Pancreas (tissue), 10 donors: ENCODE measurements at places on chromosomes 5 and 9. TPM values are rescaled to one million over a fixed set of nuclear protein-coding genes. Genes with fewer than 3 reads are reported as not detected.

DNA sequence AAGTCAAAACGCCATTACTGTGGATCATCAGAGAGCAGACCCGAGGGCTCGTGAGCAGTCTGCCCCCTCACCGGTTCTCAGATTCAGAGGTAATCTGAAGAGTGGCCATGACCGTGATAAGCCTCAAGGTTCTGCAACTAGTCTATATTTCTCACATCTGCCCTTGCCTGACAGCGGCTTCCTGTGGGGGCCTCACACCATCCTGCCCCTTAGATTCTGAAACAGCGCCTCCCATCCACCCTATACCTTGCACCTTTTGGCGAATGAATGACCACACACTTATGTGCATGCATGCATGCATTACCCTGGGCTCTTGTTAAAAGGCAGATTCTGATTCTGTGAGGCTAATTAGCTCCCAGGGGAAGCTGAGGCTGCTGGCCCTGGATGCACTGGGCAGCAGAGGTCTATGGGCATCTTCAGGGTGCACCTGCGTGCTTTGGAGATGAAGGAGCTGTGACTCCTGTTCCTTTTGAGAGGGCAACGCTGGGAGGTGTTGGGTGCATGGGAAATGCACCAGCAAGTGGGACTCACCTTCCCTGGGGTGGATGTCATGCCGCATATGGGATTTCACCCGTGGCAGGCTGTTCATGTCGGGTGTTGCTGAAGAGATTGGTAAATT is 7.8 kb upstream of the GADD45G start:
- DNase-seq = no peak
- H3K4me3 ChIP-seq = no peak overlapping the region

DNA sequence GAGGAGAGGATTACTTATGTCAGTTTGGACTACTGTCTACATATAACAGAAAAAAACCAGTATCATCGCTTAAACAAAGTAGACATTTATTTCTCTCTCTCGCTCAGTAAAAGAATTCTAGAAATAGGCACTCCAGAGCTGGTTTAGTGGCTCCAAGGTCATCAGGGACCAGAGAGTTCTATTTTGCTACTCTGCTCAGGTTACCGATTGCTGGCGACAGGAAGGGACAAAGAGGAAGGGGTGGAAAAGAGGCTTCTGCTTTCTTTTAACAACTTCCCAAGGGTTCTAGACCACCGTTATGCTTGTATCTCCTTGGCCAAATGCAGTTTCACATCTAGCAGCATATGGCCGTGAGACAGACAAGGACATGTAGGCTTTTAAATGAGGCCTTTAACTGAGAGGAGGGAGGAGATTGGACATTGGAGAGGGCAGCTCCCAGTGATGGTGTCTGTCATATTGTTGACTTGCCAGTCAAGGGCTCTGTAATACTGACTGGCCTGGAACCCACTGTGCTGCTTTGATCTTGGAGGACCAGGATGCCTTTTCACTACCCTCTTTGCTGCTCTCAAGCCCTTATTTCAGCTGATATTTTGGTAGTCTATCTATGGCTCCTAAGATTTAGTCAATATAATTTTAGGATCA is 15.6 kb upstream of the DCP2 start:
- no peak overlapping the region for H3K27ac ChIP-seq
- no peak overlapping the region for H3K4me3 ChIP-seq
- no peak for DNase-seq
- H3K36me3 ChIP-seq = no peaks in the 10 kb centered on the region
- H3K27me3 ChIP-seq = no peaks in the 10 kb centered on the region
- H3K4me1 ChIP-seq = peaks cover 6% of the 10 kb centered on the region

DNA sequence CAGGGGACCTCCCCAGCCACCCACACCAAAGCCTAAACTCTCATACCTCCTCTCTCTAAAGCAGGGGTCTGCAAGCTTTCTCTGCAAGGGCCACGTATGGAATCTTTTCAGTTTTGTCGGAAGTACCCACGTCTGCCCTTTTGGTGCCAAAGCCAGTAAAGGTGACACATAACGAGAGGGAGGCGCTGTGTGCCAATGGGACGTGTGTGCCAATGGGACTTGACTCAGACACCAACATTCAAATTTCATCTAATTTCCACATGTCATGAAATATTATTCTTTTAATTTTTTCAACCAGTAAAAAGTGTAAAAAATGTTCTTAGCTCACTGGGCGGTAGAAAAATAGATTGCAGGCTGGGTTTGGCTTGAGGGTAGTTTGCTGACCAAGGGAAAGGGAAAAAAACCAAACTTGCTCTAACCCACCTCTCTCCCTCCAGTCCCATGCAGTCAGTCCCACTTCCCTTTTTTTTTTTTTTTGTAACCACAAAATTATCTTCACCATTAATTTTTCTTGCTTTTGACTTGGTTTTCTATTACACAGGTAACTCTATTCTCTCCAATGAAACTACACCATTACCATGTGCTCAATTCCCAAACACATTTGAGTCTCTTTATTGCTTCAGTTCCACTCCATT is 25.5 kb downstream of the OR2V1 start:
- no peak overlapping the region for H3K4me3 ChIP-seq
- peaks cover 13% of the 10 kb centered on the region for H3K27me3 ChIP-seq
- DNase-seq = no peak
- no peaks in the 10 kb centered on the region for H3K36me3 ChIP-seq

DNA sequence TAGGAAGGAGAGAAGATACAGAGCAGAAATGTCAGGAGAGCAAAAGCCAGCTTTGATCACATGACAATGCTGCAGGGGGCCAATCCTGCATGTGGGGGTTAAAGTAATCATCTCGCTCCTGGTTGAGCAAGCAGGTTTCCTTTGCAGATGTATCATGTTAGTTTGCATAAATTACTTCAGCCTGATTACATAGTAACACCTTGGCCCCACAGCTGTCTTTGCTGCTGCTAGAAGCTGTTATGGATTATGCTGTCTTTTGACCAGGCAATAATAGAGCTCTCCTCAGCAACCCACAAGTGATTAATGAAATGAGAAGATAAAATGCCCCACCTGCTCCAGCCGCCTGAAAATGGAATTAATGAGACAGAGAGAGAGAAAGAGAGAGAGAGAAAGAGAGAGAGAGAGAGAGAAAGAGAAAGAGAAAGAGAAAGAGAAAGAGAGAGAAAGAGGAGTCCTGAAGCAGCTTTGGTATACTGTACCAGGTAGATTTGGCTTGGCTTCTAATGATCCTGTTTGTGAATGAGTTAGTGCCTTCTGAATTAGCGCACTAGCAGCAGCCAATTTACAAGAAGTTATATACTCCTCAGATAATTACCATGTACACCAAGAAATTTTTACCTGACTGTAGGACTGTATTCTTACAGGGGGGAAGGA is 174.3 kb upstream of the RORB start:
- no peaks in the 10 kb centered on the region for H3K36me3 ChIP-seq
- no peak for DNase-seq
- no peak overlapping the region for H3K4me3 ChIP-seq

DNA sequence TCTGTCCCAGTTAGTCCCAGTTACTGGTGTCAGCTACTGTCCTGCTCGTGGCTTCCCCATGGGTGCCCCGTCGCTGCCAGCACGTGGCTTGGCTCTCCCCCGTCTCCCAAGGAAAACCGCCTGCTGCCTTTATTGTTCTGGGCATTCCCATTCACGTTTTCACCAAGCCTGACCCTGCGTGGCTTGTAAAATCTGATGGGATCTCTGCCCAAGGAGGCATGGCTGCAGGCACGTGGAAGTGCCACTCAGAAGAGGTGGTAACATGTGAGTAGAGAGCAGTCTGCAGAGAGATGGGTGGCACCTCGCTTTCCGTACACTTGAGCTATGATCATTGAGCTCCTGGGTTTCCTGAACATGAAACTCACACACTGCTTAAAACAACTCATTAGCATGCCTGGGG is 429.2 kb upstream of the KLF4 start:
- no peak for DNase-seq
- no peak overlapping the region for H3K4me3 ChIP-seq
- no peaks in the 10 kb centered on the region for H3K27me3 ChIP-seq
- no peak overlapping the region for H3K27ac ChIP-seq
- no peaks in the 10 kb centered on the region for H3K4me1 ChIP-seq
- H3K36me3 ChIP-seq = no peaks in the 10 kb centered on the region

- no peaks in the 10 kb centered on the region for H3K27me3 ChIP-seq
- H3K4me1 ChIP-seq = no peaks in the 10 kb centered on the region
- H3K36me3 ChIP-seq = no peaks in the 10 kb centered on the region
- no peak overlapping the region for H3K27ac ChIP-seq
- no peak overlapping the region for H3K4me3 ChIP-seq
- DNase-seq = no peak
These were observed 43.8 kb downstream of the TRIP13 start for GRCh38 chr5:936149-937144.

GRCh38 chr9:109232449-109233237 is 65.6 kb upstream of the FRRS1L start:
- H3K27me3 ChIP-seq = no peaks in the 10 kb centered on the region
- H3K36me3 ChIP-seq = no peaks in the 10 kb centered on the region
- H3K27ac ChIP-seq = no peak overlapping the region
- H3K4me3 ChIP-seq = no peak overlapping the region

- H3K36me3 ChIP-seq = no peaks in the 10 kb centered on the region
- H3K27ac ChIP-seq = no peak overlapping the region
These were observed 257.5 kb downstream of the HSPA4 start for GRCh38 chr5:133309166-133309795.

GRCh38 chr9:111037356-111037707 is 938 bp downstream of the LPAR1 start:
- H3K4me1 ChIP-seq = peaks cover 14% of the 10 kb centered on the region
- no peaks in the 10 kb centered on the region for H3K27me3 ChIP-seq
- H3K36me3 ChIP-seq = no peaks in the 10 kb centered on the region
- peak overlapping the region; percentile 80 for H3K4me3 ChIP-seq

DNA sequence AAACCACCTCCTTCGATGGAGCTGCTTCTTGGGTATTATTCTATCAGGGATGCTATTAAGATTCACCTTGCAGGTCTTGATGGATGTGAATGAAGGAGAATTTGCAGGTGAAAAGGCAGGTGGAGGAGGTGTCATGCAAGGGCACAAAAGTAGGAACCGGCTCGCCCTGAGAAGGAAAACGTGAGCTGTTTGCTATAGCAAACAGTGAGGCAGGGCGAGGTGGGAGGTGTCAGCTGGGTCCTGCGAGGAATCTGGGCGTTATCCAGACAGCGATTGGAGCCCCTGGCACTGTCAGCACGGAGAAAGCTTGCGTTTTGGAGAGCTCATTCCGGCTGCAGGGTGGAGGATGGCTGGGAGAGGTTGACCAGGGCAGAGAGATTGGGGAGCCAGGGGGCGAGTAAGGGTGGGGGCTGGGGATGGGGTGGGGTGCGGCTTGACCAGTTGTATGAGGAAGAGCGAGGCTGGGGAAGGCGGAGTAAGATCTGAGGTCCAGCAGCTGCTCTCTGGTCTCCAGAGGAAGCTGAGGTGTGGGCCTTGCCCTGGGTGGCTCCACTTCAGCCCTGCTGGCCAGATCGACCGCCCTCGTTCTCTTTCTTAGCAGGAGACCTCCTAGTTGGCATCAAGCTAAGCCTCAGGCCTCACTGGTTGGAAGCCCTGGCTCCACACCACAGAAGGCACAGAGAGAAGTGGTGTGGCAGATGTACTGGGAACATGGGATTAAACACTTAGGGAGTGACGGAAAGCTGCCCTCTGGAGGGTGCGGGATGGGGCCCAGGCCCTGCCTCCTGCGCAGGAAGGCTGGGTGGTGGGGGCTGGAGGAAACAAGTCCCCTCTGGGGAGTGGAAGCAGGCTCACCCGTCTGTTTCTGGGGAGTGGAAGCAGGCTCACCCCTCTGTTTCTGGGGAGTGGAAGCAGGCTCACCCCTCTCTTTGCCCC is 54.7 kb upstream of the NEURL1B start:
- no peaks in the 10 kb centered on the region for H3K36me3 ChIP-seq
- H3K4me3 ChIP-seq = no peak overlapping the region
- H3K4me1 ChIP-seq = no peaks in the 10 kb centered on the region
- DNase-seq = no peak

DNA sequence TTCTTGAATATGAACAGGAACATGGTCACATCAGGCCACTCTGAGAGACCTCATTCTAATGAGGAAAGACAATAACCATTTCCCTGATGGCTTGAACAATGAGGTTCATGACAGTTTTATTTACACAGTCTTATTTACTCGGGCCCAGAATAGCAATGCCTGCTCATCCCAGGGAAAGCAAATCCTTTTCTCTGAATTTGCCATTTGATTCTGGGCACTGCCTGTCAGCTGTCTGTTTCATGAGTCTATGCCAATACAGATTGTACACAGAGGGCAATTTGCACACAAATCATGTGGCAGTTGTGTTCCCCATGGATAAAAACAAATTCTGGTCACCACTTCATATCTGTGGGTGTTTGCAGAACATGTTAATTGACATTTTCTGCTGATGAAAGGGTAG is 492.5 kb downstream of the ACTL7B start:
- H3K4me1 ChIP-seq = no peaks in the 10 kb centered on the region
- H3K27ac ChIP-seq = no peak overlapping the region
- H3K36me3 ChIP-seq = no peaks in the 10 kb centered on the region
- no peak for DNase-seq

GRCh38 chr9:113178087-113178486 is 27.3 kb downstream of the SLC31A2 start:
- no peak for DNase-seq
- no peaks in the 10 kb centered on the region for H3K27me3 ChIP-seq
- no peaks in the 10 kb centered on the region for H3K4me1 ChIP-seq
- no peaks in the 10 kb centered on the region for H3K36me3 ChIP-seq

- H3K36me3 ChIP-seq = no peaks in the 10 kb centered on the region
- no peak for DNase-seq
- no peaks in the 10 kb centered on the region for H3K4me1 ChIP-seq
- H3K4me3 ChIP-seq = no peak overlapping the region
- H3K27me3 ChIP-seq = no peaks in the 10 kb centered on the region
These were observed 23.0 kb upstream of the MTAP start for GRCh38 chr9:21779397-21779796.

- H3K4me1 ChIP-seq = no peaks in the 10 kb centered on the region
- H3K4me3 ChIP-seq = no peak overlapping the region
- no peaks in the 10 kb centered on the region for H3K36me3 ChIP-seq
- no peak for DNase-seq
- no peak overlapping the region for H3K27ac ChIP-seq
These were observed 36.2 kb downstream of the NACC2 start for GRCh38 chr9:136058801-136059302.

TAF9 gene
- 24.4 TPM for total RNA-seq

RNF183 gene
- total RNA-seq = 0.22 TPM

WNK2 gene
- 53.5 TPM for total RNA-seq

SPINK6 gene
- total RNA-seq = not detected

FGFR4 gene
- total RNA-seq = 43.3 TPM

PCDHGA7 gene
- total RNA-seq = 1.6 TPM

SOHLH1 gene
- total RNA-seq = not detected

FOXD4L6 gene
- total RNA-seq = not detected
